ENCODE measurements at places on chromosomes 2 and 18.

DNA sequence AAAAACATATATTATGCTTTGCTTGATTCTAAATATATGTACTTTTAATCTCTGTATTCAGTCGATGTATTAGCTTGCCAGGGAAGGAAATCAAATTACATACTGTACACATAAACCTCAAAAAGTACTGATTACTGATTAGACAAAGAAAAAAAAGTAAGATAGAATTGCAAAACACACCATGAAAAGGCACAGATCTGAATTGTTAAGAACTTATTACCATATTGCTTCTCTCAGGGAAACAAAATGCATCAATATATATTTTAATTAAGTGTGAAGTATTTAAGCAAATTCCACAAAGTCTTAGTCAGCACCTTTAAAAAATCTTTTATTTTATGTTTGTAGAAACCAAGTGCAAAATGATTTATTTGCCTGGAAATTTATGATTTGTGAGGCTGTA is 309.3 kb downstream of the RNF144A start:
- no peak for DNase-seq

- no peak for DNase-seq
Measured at GRCh38 chr18:8799596-8800441, 94.5 kb downstream of the MTCL1 start.

DNA sequence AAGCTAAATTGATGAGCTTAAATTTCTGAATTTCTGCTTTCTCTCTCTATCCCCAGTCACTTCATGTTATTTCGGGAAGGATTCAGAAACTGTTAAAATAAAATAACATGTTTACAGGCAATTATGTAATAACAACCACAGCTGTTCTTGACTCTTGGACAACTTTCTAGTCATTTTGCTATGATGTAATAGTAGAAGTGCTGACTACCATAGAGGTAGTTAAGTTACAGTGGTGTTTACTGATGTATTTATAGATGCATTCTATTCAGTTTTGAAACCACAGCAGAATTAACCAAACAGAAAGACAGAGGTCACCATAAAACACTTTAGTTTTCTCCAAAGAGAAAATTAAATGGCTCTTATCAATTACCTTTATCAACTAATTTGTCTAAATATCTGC is 1292.0 kb upstream of the CHAC2 start:
- no peak for DNase-seq

DNA sequence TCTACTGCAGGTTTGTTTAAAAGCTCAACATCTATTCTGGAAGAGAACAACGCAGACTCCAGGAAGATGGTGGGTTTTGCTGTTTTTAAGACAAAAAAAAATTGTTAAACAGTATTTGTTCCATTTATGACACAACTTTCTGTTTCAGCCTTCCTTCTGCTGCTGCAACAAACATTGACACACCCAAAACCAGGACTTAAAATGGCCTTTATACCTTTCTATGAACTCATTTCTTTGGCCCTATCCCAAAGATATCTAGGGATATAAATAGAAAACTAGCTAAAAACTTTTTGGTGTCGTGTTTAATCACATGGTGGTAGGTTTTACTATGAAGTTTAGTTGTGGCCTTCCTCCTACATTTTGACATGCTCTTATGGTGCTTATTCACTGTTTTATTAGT is 964 bp upstream of the GALNT3 start:
- no peak for DNase-seq

DNA sequence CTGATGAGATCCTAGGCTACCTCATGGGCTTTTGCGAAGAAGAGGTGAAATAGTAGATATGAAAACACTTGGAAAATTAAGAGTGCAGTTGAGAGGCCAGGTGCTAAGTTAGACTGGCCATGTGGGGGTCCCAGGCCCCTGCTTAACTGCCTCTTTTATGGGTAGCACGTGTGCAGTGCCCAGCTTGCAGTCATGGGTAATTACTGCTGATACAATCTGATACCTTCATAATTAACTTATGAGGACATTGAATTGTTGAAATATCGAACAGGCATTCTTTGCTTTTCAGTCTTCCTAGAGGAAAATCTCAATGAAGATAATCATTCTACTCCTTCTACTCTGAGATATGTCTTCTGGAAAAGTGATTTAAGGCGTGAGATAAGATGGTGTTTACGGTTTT is 11.6 kb downstream of the TRAF3IP1 start:
- no peak for DNase-seq

DNA sequence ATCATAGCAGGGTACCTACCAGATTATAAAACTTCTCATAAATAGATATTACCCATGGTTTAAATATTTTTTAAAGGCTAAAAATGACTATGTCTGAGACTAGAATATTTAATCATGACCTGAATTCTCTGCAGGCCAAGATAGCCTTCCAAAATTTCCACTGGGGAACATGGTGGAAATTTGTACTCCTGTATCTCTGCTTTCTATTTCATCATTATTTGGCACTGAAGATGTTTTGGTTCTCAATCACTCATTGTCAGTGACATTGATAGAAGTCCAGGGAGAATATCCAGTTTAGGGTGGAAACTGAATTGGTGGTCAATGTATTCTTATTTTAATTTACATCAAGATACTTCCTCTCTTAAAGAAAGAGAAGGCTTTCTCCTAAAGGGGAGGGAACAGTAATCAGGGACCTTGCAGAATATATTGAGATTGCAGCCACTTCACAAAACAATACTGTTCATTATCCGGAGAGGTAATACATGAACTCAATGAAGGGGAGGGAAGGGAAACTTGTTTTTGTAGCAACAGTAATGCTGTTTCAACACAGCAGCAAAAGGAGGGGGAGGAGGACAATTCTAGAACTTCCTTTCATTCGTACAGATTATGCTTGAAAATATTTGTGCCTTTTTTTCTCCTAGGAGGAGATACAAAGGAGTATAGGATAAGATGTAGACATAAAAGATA is 34.1 kb downstream of the EEF1B2 start:
- no peak for DNase-seq

GRCh38 chr2:150630587-150631235 is 143.2 kb upstream of the RND3 start:
- DNase-seq: no peak

GRCh38 chr2:70214953-70215549 is 24.2 kb upstream of the C2orf42 start:
- no peak for DNase-seq

DNA sequence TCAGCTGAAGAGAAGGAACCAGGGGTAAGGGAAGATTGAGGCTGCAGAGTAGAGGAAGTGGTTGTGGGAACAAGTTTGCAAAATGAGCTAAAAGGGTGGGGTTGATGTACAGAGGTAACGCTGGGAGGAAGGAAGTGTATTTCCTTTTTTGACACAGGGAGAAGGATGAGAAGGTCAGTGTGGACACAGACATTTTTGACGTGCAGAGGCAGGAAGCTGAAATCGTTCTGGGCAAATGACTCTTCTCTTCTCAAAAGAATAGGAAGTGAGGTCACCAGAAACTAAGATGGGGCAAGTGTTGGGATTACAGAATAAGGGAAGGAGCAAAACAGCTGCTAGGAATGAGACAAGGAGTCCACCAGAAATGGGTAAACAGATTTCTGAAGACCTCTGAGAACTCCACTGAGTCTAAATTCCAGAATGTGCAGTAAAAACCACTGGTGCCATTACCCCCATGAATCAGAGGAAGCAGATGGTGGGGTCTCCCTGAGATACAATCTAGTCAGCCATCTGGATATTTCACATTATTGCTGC is 20.0 kb upstream of the RNF149 start:
- peak; percentile 46 for DNase-seq

GRCh38 chr2:129192841-129193253 is 786.6 kb upstream of the RAB6C start:
- peak; percentile 52 for DNase-seq

- no peak for DNase-seq
Measured at GRCh38 chr2:49309461-49309860, 155.1 kb upstream of the FSHR start.

DNA sequence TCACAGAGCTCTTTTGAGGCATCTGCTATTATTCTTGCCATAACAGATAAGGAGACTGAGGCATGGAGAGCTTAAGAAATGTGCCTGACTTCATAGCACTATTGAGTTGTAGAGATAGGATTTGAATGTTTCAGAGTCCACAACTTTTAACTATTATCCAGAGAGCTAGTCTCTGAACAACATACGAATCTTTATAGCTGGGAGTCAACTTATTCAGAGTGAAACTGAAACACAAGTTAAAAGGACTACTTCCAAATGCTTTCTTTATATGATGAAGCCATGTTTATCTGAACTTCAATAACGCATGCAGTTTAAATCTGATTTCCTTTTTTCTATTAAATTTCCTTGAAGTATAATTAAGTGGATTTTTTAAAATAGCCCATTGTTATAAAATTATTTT is 268.8 kb downstream of the IKZF2 start:
- DNase-seq: no peak

DNA sequence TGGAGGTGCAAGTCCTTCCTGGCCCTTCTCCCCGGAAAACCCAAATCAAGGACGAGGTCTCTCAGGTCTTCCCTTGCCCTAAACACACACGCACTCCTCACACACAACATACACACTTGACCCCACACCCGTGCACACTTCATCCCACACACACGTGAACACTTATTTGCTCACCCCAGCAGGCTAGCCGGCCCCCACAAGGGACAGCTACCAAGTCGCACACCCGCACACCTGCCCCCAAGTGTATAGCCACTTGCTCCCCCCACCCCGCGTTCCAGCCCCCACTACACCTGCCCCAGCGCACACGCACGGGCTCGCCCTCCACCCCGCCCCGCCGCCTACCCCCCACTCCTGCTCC is 359 bp downstream of the TGFBRAP1 start:
- DNase-seq: no peak

GRCh38 chr2:178152033-178152432 is 39.8 kb downstream of the RBM45 start:
- no peak for DNase-seq

DNA sequence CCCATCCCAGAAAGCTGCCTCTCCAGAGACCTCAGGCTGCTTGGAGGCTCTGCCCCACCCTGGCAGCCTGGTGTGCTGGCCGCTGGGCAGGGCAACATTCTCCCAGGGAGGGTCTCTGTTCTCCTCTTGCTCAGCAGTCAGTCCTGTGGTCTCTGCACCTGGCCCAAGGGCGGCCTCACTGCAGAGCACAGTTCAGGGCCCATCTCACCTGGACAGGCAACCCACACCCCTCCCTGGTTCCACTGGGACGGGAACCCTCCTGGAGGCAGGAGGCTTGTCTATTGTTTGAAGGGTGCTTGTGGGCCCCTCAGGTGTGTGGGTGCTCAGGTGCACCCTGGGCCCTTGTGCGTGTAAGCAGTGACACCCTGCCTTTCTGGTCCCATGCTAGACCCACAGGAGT is 67.2 kb upstream of the OTOS start:
- DNase-seq: no peak

GRCh38 chr2:43251171-43251731 is 24.8 kb upstream of the ZFP36L2 start:
- peak; percentile 3 for DNase-seq

- DNase-seq: no peak
Measured at GRCh38 chr2:3462493-3463104, 56.7 kb downstream of the ADI1 start.

GRCh38 chr2:205688417-205689200 is 6.3 kb downstream of the NRP2 start:
- no peak for DNase-seq

GRCh38 chr2:222305516-222306392 is 7.0 kb upstream of the PAX3 start:
- DNase-seq: no peak

DNA sequence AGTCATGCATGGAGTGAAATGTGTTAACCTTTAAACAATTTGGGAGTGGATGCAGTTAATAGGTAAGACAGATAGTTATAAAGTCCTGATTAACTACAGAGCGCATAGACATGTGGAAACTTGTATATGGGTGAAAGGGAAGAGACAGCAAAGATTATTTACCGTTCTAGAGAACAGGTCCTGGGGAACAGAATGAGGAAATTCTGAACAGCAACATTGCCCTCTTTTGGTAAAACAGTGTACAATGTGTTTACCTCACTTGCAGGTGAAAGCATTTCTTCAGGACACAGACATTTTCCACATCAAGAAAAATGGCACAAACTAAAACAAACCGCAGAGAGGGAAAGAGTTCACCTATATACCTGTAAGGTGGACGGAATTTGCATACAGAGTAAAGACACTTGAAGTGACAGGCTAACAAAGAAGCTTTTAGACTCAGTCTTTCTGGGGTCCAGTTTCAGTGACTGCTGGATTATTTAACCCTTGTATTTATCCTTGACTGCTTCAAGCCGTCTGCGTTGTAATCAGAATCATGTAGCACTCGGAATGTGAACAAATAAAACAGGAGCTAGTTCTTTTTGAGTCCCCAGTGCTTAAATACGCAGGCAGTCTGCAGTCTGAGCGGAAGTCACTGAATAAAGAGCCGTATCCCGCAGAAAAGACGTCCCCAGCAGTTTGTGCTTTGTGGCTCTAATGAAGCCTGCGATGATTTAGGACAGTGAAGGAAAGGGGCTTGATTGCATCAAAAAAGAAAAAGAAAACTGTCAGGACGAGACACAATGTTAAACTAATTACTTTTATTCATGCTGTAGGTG is 364.8 kb upstream of the GALNT5 start:
- peak; percentile 28 for DNase-seq

DNA sequence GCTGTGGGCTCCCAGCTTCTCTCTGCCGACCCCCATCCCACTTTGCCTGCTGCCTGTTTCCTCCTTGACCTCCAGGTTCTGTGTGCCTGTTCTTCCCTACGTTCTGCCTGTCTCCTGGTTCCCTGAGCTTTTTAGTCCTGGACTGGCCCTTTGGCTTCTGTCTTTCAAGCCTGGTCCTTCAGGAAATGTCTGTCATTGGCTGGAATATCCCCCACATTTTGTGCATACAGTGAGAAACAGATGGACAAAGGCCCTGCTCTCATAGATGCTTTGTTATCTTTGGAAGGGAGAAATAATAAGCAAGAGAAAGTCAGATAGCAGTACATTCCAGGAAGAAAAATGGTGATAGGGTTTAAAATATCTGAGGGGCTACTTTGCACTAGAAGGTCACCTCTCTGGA is 5.7 kb downstream of the MGAT5 start:
- no peak for DNase-seq

- no peak for DNase-seq
Measured at GRCh38 chr2:215140166-215140707, 1.8 kb upstream of the ABCA12 start.

DNA sequence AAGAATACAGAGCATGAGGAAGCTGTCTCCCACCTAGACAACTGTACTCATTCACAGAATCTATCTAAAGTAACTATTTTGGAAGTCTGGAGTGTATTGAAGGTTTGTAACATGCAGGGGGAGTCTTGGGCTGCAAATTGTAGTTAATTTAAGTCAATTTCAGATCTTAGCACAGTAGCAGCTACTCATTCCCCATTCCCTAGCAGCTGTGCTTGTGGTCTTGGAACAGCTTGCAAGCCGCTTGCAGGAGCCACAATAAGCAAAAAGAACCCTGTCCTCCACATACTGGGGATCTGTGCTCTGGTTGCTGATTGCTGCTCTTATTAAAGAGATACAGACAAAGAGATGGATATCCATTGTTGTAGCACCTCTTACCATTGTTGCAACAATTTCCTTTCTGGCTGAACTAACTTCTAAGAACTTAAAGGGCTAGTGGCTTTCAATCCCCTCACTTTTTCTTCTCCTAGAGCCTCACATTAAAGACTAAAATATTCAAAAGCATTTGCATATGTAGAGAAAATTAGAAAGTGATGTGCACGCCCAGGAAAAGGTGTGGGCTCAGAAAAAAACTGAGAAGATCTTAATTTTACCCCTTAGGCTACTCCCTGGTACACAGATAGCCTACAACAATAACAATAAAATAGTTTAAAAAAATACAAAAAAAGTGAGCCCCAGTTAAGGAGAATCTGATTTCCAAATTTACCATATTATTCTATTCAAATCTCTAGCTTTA is 1775.1 kb upstream of the PIK3C3 start:
- DNase-seq: no peak
